ENCODE measurements at places on chromosomes 1 and 21. TPM values are rescaled to one million over a fixed set of nuclear protein-coding genes. Genes with fewer than 3 reads are reported as not detected.
A peak's percentile ranks its signal among the peaks of the same experiment; 100 is the strongest.

DNA sequence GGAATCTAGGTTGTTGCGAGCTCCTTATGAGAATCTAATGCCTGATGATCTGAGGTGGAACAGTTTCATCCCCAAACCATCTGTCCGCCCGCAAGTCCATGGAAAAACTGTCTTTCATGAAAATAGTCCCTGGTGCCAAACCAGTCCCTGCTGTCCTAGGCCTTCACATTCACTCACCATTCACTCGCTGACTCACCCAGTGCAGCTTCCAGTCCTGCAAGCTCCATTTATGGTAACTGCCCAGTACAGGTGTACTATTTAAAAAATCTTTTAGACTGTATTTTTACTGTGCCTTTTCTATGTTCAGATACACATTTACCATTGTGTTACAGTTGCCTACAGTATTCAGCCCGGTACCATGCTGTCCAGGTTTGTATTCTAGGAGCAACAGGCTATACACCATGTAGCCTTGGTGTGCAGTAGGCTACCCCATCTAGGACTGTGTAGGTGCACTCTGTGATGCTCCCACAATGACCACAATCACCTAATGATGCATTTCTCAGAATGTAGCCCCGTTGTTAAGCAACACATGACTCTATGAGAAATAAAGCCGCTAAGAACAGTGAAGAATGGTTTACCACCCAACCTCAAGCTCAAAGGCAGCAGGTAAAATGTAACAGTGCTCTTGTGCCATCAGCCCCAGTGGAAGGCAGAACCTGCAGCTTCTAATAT lies 2.4 kb downstream of the ECHDC2 start:
- no peak overlapping the region for H3K27ac ChIP-seq
- DNase-seq: no peak
- no peaks in the 10 kb centered on the region for H3K27me3 ChIP-seq
- H3K4me1 ChIP-seq: no peaks in the 10 kb centered on the region

- H3K27me3 ChIP-seq: no peaks in the 10 kb centered on the region
- H3K36me3 ChIP-seq: no peaks in the 10 kb centered on the region
- no peaks in the 10 kb centered on the region for H3K4me1 ChIP-seq
- no peak overlapping the region for H3K4me3 ChIP-seq
- no peak overlapping the region for H3K27ac ChIP-seq
- DNase-seq: no peak
Observed at GRCh38 chr21:17658931-17659330, 46.2 kb upstream of the BTG3 start.

- no peak overlapping the region for H3K27ac ChIP-seq
- H3K36me3 ChIP-seq: no peaks in the 10 kb centered on the region
- no peak for DNase-seq
- H3K4me3 ChIP-seq: no peak overlapping the region
- H3K4me1 ChIP-seq: no peaks in the 10 kb centered on the region
Observed at GRCh38 chr1:2445162-2445822, 30.8 kb upstream of the PLCH2 start.

DNA sequence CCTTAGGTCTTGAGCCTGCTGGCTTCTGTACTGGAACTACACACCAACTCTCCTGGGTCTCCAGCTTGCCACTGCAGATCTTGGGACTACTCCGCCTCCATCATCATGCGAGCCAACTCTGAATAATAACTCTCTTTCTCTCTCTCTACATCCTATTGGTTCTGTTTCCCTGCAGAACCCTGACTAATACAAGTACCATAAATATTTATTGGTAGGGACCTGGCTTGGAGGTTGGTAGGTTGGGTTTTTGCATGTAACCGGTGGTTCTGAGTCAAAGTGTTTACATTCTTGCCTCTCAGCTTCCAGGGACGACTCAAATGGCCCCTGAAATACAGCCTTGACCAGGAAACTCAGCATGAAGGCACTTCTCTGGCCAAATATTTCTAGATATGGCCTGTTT lies 110.4 kb downstream of the KCND3 start:
- H3K4me3 ChIP-seq: no peak overlapping the region
- H3K27me3 ChIP-seq: no peaks in the 10 kb centered on the region
- H3K4me1 ChIP-seq: no peaks in the 10 kb centered on the region
- no peaks in the 10 kb centered on the region for H3K36me3 ChIP-seq

- DNase-seq: no peak
- H3K27me3 ChIP-seq: no peaks in the 10 kb centered on the region
- no peak overlapping the region for H3K4me3 ChIP-seq
- H3K36me3 ChIP-seq: no peaks in the 10 kb centered on the region
- H3K4me1 ChIP-seq: no peaks in the 10 kb centered on the region
Observed at GRCh38 chr21:44462086-44462833, 7.0 kb downstream of the LRRC3 start.

DNA sequence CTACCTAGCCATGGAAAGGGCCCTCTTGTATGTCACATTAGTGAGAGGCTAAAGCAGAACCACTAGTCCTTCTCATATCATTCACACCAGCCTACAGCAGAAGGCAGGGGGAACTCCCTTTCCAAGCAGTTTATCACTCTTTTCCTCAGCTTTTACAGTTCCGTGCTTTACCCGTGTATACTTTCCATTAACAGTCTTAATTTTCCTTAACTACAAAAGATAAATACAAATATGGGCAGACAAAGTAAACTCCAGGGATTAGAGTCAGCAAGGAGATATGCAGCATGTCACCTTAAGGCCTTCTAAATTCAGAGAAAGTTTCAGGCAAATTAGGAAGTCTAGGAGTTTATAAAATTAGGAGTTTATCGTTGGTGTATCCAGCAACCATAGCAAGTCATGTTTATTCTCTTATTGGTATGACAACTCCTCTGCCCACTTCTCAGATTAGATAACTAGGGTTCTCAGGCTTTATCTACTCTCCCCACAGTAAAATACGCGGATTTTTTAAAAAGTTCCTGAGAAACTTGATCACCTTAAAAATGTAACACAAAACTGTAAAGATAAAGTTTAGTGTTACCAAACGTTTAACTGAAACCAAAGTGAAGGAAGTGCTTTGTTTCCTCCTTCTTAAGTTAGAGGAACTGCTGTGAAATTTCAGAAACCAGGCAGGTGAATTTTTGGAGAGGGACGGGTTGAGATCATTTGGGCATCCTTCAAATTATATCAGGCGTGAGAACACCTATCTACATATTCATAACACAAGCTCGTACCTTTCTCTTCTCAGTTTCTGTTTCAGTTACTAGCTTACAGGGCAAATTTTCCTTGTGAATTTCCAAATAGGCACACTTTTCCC lies 42.7 kb upstream of the SLC19A2 start:
- H3K4me1 ChIP-seq: peaks cover 26% of the 10 kb centered on the region
- H3K4me3 ChIP-seq: peak overlapping the region; percentile 10
- DNase-seq: no peak
- peak overlapping the region; percentile 66 for H3K27ac ChIP-seq
- no peaks in the 10 kb centered on the region for H3K36me3 ChIP-seq
- no peaks in the 10 kb centered on the region for H3K27me3 ChIP-seq

GRCh38 chr1:87759421-87760087 lies 430.9 kb downstream of the LMO4 start:
- H3K27me3 ChIP-seq: no peaks in the 10 kb centered on the region
- H3K4me3 ChIP-seq: no peak overlapping the region
- no peaks in the 10 kb centered on the region for H3K36me3 ChIP-seq
- H3K4me1 ChIP-seq: no peaks in the 10 kb centered on the region

DNA sequence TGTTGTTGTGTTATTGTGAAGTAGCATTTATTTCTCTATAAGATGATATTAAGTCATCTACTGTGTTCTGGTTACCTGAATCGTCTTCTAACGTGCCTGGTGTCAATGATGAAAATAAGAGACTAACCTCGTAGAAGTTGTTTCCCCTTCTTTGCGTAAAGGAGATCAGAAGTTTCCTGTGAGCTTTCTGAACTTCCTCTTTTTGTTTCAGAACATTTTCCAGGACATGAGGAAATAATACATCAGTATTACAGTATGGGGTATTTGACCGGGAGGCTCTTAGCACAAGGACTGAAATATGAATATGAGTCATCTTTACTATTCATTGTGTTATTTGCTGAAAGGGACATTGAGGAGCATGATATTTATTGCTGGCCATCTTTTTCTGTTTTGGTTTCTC lies 1.3 kb downstream of the ST6GALNAC3 start:
- H3K4me1 ChIP-seq: no peaks in the 10 kb centered on the region
- H3K27me3 ChIP-seq: no peaks in the 10 kb centered on the region
- H3K36me3 ChIP-seq: no peaks in the 10 kb centered on the region
- H3K27ac ChIP-seq: no peak overlapping the region

- no peaks in the 10 kb centered on the region for H3K27me3 ChIP-seq
- no peak overlapping the region for H3K27ac ChIP-seq
- H3K4me3 ChIP-seq: no peak overlapping the region
- H3K36me3 ChIP-seq: no peaks in the 10 kb centered on the region
- no peaks in the 10 kb centered on the region for H3K4me1 ChIP-seq
- no peak for DNase-seq
Observed at GRCh38 chr1:152626744-152627143, 3.8 kb upstream of the LCE3A start.

DNA sequence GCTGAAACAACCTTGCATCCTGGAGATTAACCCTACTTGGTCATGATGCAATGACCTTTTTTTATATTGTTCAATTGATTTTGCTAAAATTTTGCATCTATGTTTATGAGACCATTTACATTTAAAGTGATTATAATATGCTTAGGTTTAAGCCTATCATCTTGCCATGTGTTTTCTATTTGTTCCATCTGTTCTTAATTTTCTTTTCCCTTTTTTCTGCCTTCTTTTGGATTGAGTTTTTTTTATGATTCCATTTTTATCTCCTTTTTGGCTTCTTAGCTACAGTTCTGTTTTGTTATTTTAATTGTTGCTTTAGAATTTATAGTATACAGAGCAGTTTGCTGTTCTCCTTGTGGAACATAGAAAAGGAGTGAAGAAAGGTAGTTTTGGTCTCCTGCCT lies 385.1 kb upstream of the USP24 start:
- no peak overlapping the region for H3K27ac ChIP-seq
- no peaks in the 10 kb centered on the region for H3K36me3 ChIP-seq
- no peaks in the 10 kb centered on the region for H3K27me3 ChIP-seq
- H3K4me3 ChIP-seq: no peak overlapping the region

DNA sequence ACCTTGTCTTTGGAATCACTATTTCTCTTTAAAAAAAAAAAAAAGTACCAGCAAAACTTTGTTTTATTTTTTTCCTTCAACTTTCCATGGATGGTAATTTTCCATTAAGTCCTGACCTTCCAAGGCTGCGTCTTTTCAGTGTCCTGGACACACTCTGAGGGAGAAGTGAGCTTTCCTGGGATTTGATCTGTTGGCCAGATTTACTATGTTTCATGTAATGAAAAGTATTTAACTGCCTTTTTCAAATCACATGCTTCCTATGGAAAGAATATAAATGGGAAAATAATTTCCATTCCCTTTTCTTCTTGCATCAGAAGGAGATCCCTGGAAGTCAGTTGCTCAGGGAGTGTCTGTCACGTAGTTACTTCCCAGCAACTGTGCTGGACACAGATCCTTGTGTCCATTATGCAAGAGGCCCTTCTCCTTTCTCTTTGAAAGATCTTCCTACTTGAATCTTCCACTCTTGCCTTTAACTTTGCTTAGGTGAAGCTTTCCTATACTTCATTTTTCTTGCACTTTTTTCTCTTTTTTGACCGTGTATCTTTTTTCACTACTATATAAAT lies 59.3 kb downstream of the CENPF start:
- H3K36me3 ChIP-seq: no peaks in the 10 kb centered on the region
- no peak overlapping the region for H3K27ac ChIP-seq
- H3K27me3 ChIP-seq: no peaks in the 10 kb centered on the region
- no peak overlapping the region for H3K4me3 ChIP-seq

- no peaks in the 10 kb centered on the region for H3K4me1 ChIP-seq
- peak overlapping the region; percentile 77 for H3K27ac ChIP-seq
- H3K36me3 ChIP-seq: no peaks in the 10 kb centered on the region
- peak overlapping the region; percentile 74 for H3K4me3 ChIP-seq
Observed at GRCh38 chr1:247110627-247111258, 6.6 kb upstream of the ZNF669 start.

- peaks cover 27% of the 10 kb centered on the region for H3K4me1 ChIP-seq
- H3K27me3 ChIP-seq: no peaks in the 10 kb centered on the region
- H3K4me3 ChIP-seq: no peak overlapping the region
- H3K36me3 ChIP-seq: no peaks in the 10 kb centered on the region
- no peak overlapping the region for H3K27ac ChIP-seq
Observed at GRCh38 chr1:109191377-109191776, 22.3 kb upstream of the SARS1 start.

GRCh38 chr1:41618066-41618825 lies 133.8 kb upstream of the EDN2 start:
- peak overlapping the region; percentile 41 for H3K27ac ChIP-seq
- DNase-seq: peak; percentile 73
- H3K27me3 ChIP-seq: no peaks in the 10 kb centered on the region
- no peaks in the 10 kb centered on the region for H3K4me1 ChIP-seq
- H3K36me3 ChIP-seq: no peaks in the 10 kb centered on the region
- H3K4me3 ChIP-seq: no peak overlapping the region

GRCh38 chr1:98500324-98500723 lies 161.2 kb upstream of the SNX7 start:
- DNase-seq: no peak
- H3K36me3 ChIP-seq: no peaks in the 10 kb centered on the region
- H3K4me3 ChIP-seq: no peak overlapping the region
- H3K4me1 ChIP-seq: no peaks in the 10 kb centered on the region

GRCh38 chr1:226572325-226572726 lies 23.8 kb downstream of the STUM start:
- no peaks in the 10 kb centered on the region for H3K27me3 ChIP-seq
- no peak for DNase-seq
- no peaks in the 10 kb centered on the region for H3K36me3 ChIP-seq
- no peak overlapping the region for H3K4me3 ChIP-seq

DNA sequence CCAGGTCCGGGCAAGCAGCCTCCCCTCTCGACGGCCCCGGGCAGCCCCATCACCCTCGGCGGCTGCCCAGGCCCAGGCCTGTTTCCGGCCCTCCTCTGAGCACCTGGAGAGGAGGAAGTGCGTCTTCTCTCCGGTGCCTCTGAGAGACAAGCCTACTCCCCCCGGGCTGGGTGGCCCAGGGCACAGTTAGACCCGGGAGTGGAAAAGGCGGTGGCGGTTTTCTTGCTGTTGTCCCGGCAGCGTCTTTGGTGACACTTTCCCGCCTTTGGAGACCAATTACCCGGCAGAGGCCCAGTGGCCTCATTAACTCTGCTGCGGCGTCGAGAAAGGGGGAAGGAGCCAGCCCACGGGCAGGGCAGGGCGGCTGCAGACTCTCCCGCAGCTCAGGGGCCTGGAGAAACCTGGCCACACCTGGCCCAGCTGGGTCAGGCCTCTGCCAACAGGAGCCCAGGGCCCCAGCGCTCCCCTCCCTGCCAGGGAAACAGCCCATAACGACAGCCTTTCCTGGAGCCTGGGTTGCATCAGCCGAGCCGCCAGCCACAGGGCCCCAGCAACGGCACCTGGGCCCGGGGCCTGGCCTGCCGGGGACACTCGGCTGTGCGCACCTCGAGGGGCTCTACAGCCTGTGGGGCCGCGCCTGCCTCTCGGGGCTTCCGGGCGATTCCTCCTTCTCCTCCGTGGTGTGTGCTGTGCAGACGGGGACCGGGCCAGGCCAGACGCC lies 28.4 kb upstream of the C1orf159 start:
- no peak for DNase-seq
- H3K27me3 ChIP-seq: no peaks in the 10 kb centered on the region
- H3K4me3 ChIP-seq: no peak overlapping the region
- H3K27ac ChIP-seq: peak overlapping the region; percentile 62
- H3K4me1 ChIP-seq: no peaks in the 10 kb centered on the region

FCRL2 gene
- total RNA-seq: not detected

HFM1 gene
- 2.1 TPM for total RNA-seq

PLEKHA6 gene
- total RNA-seq: 13.0 TPM

HSD3B2 gene
- total RNA-seq: not detected

TNFRSF8 gene
- total RNA-seq: 0.72 TPM

FCRL6 gene
- total RNA-seq: 0.29 TPM

PCNX2 gene
- total RNA-seq: 10.9 TPM

RAB7B gene
- total RNA-seq: 0.44 TPM

Data from pancreas (tissue), 10 donors.